ENCODE measurements at places on chromosomes 4 and X.

DNA sequence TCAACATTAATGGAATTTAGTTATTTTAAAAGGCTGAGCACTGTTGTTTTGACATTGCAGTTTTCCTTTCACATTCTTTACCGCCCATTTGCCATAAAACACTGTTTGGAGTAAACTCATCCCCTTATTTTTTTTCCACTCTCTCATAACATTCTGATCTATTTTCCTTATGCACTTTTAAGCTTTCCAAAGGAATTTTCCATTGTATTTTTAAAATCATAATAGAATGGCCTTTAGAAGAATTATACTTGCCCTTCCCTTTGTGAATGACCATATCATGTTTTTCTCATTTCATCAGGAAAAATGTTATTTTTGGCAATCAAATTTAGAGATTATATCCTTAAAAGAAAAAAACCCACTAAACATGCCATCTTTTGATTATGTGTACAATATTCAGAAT, 1074.2 kb downstream of the STIM2 start:
- no peak for DNase-seq

- no peak for DNase-seq
Observed at GRCh38 chrX:100408713-100409609, 1.1 kb downstream of the PCDH19 start.

- no peak for DNase-seq
Observed at GRCh38 chr4:121144021-121144420, 20.1 kb downstream of the TNIP3 start.

- no peak for DNase-seq
Observed at GRCh38 chrX:68763481-68763880, 65.3 kb upstream of the EFNB1 start.

GRCh38 chr4:40038977-40039376, 17.7 kb upstream of the N4BP2 start:
- DNase-seq = peak; percentile 44

- DNase-seq = no peak
Observed at GRCh38 chrX:107714206-107714891, 61.2 kb downstream of the TSC22D3 start.

GRCh38 chrX:2892816-2893215, 36.3 kb downstream of the ARSD start:
- DNase-seq = no peak

- peak; percentile 29 for DNase-seq
Observed at GRCh38 chr4:23324021-23324690, 565.7 kb downstream of the PPARGC1A start.

Data from amniotic epithelial cell (primary cell).